T-helper 1 cell (primary cell): ENCODE measurements at places on chromosomes 6 and 20.
A peak's percentile ranks its signal among the peaks of the same experiment; 100 is the strongest.

GRCh38 chr6:72322771-72323170 lies 299.1 kb upstream of the KCNQ5 start:
- no peak for DNase-seq

DNA sequence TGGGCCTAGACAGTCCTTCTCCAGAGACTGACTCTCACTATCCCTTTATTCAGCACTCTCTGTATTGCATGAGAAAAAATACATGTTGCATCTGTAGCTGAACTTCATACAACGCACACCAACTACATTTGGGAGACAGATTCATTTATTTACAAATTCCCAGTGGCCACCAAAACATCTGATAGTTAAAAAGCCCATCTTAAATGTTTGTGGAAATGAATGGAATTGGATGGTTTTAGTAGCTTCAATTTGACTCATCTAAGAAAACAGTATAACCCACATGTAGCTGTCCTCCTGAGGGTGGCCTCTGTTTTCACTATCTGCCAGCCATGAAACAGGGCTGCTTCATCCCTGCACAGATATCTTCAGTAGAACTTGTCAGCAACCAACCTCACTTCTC lies 116.3 kb downstream of the PCSK2 start:
- DNase-seq, result no peak

DNA sequence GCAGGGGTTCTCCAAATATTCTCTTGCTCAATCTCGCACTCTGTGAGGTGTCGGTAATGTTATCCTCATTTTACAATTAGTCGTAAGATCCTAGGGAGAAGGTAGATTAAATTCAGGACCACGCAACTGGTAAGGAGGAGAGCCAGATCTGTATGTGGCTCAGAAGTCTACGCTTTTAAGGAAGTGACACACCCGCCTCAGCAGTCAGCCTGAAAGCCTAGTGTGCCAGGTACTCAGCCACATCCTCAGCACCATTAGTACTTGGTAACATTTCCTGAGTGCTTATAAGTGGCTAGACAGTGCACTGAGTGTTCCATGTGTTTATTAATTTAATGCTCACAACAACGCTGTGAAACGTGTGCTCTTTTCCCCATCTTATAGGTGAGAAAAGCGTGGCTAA lies 63.7 kb downstream of the DHX35 start:
- no peak for DNase-seq

DNA sequence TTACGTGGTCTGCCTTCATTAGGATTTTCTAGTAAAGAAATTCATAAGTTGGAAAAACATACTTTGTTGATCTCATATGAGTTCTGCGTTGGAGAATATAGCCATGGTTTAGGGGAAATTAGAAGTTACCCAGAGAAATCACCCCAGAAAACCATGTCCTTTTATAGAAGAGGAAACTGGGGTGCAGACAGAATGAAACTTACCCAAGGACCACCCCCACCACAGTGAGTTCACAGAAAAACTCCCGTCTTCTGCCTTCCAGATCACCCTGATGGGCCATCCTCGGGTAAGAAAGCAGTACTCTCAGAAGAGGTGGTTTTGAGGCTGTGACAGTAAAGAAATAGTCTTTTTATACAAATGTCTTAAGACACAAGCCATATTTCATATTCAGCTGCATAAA lies 25.1 kb upstream of the MAFB start:
- no peak for DNase-seq

- no peak for DNase-seq
These were observed 1166.0 kb upstream of the GJE1 start for GRCh38 chr6:140966676-140967075.

DNA sequence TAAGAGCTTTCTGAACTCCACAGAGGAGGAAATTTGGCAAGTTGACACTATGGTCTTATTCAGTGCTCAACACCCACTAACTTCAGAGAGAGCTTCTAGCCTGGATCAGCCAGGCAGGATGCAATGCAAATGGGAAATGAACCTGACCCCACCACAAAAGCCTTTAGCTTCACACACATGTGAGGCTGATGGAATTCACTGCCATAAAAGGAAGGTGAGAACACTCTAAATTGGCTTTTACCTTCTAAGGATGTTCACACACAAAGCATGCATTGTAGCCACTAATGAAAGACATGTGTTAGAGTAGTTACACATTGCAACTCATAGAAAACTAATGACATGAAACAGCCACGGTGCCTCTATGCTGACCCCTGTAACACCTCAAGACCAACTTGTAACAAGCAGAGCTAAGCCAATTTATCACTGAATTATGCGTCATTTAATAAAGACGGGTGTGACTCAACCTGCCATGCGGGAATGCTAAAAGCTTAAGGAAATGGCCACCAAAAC lies 262.1 kb downstream of the HACE1 start:
- DNase-seq, result no peak

- DNase-seq, result no peak
These were observed 218.3 kb upstream of the CST7 start for GRCh38 chr20:24730750-24731149.

- peak; percentile 82 for DNase-seq
These were observed 353 bp downstream of the TRAM2 start for GRCh38 chr6:52576392-52577021.

GRCh38 chr6:166433096-166433495 lies 50.4 kb upstream of the MPC1 start:
- DNase-seq, result no peak

GRCh38 chr6:34928695-34929094 lies 39.6 kb downstream of the ANKS1A start:
- DNase-seq, result no peak

GRCh38 chr20:4261333-4262284 lies 246.3 kb upstream of the RNF24 start:
- DNase-seq, result no peak

DNA sequence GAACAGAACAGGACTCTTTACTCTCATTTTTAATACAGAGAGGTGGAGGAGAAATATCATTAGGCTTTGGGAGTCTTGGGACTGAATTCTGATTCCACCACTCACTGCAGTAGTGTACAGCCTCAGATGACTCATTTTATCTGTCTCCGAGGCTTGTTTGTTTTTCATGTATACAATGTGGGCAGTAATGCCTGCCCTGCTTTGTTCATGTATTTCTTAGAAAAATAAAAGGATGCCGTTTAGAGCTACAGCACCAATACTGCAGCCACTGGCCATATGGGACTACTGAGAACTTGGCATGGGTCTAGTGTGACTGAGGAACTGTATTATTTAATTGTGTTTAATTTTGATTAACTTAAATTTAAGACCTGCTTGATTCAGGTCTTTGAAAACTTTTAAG lies 41.2 kb upstream of the JAG1 start:
- no peak for DNase-seq

DNA sequence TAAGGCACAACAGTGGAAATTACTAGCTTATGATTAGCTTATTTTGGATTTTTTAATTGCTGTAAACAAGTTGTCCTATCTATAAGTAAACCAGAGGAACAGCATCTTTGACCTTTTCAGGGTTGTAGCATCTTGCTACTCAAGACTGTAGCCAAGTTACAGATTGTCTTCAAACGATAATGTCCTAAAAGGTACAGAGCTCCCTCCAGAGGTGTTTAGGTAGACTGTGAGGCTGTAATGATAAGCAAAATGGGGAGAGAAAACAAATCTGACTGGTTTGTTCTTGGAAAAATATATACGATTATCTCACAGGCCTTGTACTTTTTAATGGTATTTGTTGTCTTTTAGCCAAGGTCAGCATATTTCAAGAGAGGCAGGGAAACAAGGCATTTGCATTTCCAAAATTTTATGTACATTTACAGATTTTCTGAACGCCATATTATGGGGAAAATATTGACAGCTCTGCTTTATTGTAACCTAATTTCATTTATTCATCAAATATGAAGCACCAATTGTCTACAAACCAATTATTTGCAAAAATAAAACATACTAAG lies 273.4 kb downstream of the MEI4 start:
- DNase-seq, result no peak

GRCh38 chr6:135044639-135045038 lies 10.0 kb downstream of the HBS1L start:
- DNase-seq, result no peak
